ENCODE measurements at places on chromosomes 2 and 18.

DNA sequence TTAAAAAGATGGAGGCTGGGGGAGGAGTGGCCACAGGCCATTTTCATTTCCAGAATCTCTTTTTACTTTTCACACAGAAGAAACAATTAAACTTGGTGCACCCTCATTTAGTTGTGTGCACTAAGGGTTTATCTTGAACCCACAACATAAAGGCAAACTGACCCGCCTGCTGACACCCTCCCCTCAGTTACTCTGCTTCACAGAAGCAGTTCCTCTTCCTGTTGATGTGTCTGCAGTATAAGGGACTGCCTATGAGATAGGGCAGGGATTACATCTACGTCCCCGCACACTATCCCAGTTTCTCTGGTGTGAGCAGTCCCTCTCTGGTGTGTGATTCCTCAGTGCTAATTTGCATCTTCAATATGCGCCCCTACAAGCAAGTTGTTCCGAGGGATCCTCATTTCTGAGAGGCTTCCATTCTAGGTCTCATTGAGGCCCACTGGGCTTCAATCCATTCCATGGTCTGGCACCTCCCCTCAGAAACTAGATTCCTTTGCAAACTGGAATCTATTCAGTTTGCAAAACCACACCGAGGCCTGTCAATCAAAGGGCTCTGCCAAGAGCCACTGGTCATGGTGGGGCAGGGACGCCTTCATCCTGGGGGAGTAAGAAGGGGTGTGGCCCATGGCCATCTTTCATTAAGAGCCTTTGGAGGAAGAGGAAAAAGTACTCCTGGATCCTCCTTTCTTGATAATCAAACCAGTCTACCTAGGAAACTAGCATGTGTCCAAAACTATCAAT, 12.3 kb downstream of the CREG2 start:
- DNase-seq: no peak

DNA sequence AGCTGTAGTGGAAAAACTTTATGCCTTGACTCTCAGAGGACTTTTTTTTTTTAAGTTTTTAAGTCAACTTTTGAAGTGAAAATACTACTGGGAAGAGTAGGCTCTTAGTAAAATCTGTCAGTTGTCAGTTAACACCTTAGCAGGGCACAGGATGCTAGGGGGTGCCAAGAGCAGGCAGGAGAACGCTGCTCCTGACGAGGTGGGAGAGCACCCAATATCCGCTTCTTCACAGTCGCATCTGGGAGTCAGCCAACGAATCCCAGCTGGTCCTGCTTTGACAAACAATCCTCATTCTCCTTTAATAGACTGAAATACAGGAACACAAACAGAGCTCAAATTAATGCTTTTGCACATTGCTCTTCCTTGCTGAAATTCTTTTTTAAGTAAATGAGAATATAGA, 709.5 kb upstream of the ACVR2A start:
- no peak for DNase-seq

DNA sequence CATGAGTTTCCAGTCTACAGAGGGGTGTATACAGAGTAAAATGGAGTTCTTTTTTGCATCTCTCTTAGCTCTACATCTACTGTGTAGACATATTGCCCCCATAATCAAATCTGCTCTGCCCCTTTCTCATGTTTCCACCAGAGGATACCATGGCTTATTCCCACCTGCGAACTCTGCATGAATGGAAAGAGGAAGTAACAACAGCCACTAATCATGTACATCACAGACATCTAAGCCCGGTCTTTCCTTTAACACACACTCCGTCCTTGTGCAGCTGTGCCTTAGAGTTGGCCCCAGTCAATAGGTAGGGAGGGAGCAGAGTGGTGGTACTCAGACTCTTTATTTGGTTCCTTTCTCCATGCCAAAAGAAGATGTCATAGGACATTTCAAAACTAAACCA, 147.3 kb upstream of the NRP2 start:
- DNase-seq: no peak

GRCh38 chr2:127162261-127163089, 55.5 kb upstream of the BIN1 start:
- DNase-seq: no peak

- DNase-seq: no peak
Measured at GRCh38 chr18:24975496-24976372, 376.2 kb downstream of the ZNF521 start.

DNA sequence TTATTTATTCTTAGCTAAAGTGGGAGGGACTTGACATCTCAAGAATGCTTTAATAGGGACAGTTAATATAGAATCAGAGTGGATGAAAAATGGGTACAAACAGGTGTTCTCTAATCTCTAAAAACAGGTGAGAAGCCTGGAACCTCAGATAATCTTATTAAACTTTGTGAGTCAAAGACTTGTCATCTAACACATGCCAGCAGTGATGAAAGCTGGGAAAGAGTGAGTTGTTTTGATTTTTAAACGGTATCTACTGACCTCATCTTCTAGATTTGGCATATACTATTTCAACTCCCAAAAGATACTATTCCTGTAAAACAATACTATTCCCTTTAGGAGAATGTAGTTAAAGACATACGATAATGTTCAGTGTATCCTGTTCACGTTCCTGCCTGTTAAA, 103.4 kb downstream of the CCDC141 start:
- no peak for DNase-seq
